Caki2 (cell line): ENCODE measurements at places on chromosomes 7 and 10. TPM values are rescaled to one million over a fixed set of nuclear protein-coding genes. Genes with fewer than 3 reads are reported as not detected.

- DNase-seq: no peak
These were observed 300.5 kb upstream of the ZMIZ1 start for GRCh38 chr10:78768041-78768835.

DNA sequence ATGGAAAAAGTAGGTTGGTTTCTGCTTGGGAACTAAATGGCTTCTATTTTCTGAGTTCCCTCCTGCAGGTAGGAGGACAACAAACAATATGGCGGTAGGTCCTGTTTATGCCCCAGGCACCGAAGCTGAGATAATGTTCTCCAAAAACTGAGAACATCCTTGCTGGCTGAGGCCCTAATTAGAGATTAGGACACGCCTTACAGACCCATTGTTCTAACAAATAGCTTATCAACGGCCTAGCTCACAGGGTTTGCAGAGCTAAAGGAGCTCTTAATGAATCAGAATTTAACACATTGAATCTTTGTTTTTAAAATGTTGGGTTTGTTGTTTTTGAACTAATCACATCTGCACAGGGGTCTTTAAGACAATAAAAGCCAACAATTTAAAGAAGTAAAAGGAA lies 37.0 kb downstream of the HTR5A start:
- no peak for DNase-seq

DNA sequence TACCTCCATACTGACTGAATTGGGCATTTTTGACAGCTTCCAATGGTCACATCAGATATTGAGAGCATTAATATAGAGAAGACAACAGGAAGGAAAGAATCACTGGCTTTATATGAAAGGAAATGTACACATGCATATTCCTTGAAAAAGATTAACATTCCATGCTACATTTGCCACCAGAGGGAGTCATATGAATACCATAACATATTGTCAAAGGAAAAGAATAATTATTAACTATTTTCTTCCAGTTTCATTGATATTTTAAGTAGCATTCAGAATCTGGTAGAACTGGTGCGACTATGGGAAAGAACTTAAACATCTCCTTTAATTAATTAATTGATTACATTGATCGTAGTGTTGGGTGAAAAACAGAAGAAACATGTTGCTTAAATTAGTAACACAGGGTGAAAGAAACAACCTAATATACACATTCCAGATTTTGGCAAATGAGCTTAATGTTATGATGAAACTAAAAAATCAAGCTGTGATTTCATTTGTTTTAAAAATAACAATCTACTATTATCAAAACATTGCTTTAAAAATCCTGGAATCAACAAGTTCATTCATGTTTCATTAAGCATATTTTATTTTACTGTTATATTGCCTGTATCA lies 71.5 kb downstream of the GPR85 start:
- DNase-seq: peak; percentile 16

- DNase-seq: peak; percentile 40
These were observed 114.2 kb downstream of the ZMIZ1 start for GRCh38 chr10:79182781-79183467.

- no peak for DNase-seq
These were observed 142.6 kb upstream of the KAT6B start for GRCh38 chr10:74683621-74684364.

GRCh38 chr7:113561446-113561845 lies 357.4 kb downstream of the PPP1R3A start:
- no peak for DNase-seq

- DNase-seq: no peak
These were observed 68.6 kb downstream of the SRI start for GRCh38 chr7:88151119-88151790.

GRCh38 chr10:51838471-51838870 lies 139.1 kb upstream of the CSTF2T start:
- no peak for DNase-seq

DNA sequence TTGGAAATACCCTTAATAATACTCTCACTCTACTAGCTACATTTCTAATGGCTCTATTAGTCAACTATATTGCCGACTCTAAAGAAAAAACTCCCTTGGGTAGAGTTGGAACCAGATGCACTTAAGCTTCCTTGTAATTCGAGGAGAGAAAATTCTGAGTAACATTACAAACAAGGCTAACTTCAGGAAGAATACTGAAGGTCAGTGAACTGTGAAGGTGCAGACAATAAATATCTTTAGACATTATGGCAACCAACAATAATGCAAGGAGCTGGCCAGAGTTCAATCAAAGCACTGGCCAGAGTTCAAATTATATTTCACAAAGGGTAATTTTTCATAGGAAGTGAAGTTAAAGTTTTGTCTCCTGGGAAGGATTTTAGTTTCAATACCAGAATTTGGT lies 40.7 kb upstream of the MRLN start:
- peak; percentile 63 for DNase-seq

DNA sequence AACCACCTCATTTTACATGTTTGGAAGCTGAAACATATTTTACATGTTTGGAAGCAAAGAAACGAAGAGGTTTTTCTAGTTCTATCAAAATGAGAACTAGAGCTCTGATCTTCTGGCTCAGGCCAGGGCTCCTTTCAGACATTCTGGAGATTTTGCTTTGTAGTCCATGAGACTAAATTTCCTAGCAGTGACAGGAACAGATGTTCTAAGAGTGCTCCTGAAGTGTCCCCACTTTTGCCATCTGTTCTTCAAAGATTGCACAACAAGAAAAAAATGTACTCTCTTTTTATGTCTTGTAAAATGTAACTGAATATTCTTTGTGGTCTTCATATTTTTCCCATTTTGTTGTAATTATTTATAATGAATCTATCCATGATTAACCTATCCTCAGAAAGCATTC lies 196.4 kb upstream of the PCLO start:
- no peak for DNase-seq

GRCh38 chr10:63630085-63630930 lies 109.1 kb downstream of the REEP3 start:
- DNase-seq: peak; percentile 89

Gene PARP12
- 7.5 and 14.1 TPM in 2 replicates for total RNA-seq

Gene CHRM2
- not detected in 2 replicates for total RNA-seq

Gene SPDYE8
- total RNA-seq: not detected in 2 replicates

Gene CYP26C1
- not detected in 2 replicates for total RNA-seq

Gene AUTS2
- 2.3 and 7.0 TPM in 2 replicates for total RNA-seq

Gene ZNF365
- 3.4 and 10.1 TPM in 2 replicates for total RNA-seq

Gene FAM24B
- 0.64 and 2.5 TPM in 2 replicates for total RNA-seq
